ENCODE measurements at places on chromosomes 12 and 14.

DNA sequence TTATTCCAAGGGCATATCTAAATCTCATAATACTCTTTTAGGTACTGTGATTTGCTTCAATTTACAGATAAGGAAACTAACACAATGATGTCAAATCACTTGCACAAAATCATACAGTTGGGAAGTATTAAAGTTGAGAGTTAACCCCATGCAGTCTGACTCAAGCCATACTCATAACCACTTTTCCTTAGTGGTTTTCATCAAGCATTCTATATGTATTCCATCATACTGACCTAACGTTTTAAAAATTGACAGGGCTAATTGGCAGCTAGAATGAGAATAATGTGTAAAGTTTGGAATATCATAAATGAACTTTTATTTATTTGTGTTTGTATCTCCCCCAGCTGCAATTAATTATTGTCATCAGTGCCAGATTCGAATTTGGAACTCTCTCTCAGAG is 20.9 kb downstream of the PUS7L start:
- no peak for DNase-seq

DNA sequence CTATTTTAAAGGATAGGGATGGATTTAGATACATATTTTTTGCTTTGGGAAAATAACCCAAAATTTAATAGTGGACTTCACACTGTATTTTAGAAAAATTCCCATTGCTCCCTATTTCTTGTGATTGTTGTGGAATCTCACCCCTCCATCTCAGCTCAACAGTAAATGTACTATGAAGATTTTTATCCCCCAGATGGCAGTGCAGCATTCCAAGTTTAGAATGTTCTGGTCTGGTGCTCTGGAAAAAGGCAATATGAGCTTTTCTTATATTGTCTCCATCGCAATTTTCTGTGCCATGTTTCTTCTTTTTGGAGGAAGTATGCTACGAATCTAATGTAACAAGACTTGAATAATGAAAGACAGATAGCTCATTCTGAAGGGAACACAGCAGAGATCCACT is 471.7 kb upstream of the SYT1 start:
- DNase-seq, result no peak

- no peak for DNase-seq
Observed at GRCh38 chr12:21248679-21249078, 86.0 kb downstream of the SLCO1A2 start.

GRCh38 chr12:43009846-43010240 is 420.3 kb upstream of the PRICKLE1 start:
- DNase-seq, result no peak

- no peak for DNase-seq
Observed at GRCh38 chr14:24282736-24283135, 11.3 kb upstream of the RABGGTA start.

DNA sequence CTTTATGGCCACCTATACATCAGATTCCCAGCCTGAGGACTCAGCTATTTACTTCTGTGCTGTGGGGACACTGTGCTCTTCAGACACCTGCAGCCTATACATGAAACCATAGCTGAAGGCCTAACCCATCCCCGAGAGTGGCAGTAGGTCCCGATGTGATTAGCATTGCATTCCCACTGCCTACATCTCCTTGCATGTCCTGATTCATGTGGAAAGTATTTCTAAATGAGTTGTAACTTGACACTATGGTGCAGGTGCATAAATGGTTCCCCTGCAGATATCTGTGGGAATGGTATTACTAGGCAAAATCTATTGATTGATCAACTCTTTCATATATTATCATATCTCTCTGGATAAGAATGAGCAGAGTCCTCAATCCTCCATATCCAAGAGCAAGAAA is 433.5 kb downstream of the DAD1 start:
- DNase-seq, result no peak

DNA sequence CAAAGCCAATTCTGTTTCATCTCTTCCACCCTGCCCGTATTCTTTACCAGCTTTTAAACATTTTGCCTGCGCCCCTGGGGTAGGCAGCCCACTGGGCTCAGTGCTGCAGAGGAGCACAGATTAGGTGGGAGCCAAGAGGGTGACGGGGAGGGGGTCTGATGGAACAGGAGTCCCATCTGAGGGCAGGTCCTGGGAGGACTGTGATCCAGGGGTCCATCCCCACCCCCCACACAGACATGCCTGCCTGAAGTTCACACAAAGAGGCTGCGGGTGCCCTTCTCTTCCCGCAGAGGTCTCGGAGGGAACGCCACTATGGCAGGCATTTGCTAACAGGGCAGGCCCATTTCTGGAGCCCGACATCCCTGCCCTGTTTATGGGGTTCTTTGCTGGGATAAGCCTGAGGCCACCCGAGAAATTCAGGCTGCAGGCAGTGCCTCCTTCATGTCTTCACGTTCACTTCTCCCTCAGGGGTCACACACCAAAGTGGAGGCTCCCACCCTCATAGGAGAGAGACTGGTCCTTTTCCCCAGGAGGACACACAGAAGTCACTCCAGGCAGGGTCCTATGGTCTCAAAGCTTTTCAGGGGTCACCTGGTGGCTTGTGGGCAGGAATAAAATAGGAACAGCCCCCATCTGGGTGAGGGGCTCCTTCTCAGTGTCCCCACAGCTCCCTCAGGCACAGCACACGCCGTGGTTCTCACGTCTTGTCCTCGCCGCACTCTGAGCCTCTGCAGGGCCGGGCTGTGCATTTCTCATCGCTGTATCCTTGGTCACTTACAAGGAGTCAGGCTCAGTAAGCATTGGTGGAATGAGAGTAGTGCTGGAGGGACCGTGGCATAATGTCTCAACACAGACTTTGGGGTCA is 12.9 kb downstream of the VASH1 start:
- DNase-seq, result no peak

DNA sequence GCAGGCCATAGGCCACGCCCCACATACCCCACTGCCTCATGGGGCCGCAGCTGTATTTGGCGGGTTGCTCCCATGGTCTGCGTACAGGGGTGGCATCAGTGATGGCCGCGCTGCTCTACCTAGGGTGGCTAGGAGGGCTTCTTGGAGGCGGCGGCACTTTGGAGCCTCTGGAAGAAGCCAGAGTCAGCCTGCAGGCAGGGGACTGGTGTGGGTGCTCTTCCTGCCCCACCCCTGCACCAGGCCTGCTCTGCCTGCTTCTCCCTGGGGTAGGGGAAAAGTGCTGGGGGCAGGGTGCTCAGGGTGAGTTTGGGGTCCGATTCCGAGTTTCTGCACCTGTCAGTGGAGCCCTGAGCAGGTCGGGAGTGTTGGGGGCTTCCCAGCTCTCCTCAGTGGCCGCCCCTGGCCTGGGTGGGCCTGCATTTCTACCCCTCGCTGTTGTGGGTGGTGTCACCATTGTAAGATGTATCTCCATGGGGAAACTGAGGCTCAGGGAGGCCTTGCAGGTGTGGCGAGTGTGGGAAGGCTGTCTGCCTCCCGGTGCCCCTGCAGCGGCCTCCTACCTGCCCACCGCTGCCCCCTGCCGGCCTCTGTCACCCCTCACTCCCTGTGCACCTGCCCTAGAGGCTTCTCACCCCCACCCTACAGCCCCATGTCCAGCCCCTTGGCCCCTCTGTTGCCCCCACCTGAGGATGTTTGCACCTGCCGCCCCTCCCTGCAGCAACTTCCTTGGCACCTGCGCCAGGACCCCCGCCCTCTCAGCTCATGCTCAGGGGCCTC is 5.5 kb downstream of the CEP170B start:
- DNase-seq, result peak; percentile 51

- no peak for DNase-seq
Observed at GRCh38 chr12:61251076-61251475, 1009.1 kb upstream of the USP15 start.

GRCh38 chr12:117063162-117063911 is 35.9 kb downstream of the TESC start:
- DNase-seq, result no peak

DNA sequence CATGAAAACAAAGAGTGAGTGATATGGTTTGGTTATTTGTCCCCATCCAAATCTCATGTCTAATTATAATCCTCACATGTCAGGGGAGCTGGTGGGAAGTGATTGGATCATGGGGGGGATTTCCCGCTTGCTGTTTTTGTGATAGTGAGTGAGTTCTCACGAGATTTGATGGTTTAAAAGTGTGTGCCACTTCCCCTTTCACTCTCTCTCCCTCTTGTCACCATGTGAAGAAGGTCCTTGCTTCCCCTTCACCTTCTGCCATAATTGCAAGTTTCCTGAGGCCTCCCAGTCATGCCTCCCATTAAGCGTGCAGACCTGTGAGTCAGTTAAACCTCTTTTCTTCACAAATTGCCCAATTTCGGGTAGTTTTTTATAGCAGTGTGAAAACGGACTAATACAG is 2.1 kb upstream of the ATXN7L3B start:
- DNase-seq, result no peak
